ENCODE measurements at places on chromosomes 6 and 20.
A peak's percentile ranks its signal among the peaks of the same experiment; 100 is the strongest.

DNA sequence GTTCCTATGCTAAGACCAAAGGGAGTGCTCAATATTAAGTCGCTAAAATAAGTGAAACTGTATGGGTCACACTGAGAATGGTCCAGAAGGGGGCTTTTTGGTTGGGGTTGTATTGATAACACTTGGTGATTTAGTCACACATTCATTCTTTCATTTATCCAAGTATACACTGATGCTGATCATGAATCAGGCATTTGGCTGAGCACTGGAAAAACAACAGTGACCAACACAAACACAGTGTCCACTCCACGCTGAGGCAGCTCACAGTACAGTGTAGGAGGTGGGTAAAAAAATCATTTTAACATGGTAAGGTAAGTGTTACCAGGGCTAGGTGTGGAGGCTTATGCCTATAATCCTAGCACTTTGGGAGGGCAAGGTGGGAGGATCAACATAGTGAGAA, 9.2 kb upstream of the FAM83C start:
- no peak for DNase-seq

DNA sequence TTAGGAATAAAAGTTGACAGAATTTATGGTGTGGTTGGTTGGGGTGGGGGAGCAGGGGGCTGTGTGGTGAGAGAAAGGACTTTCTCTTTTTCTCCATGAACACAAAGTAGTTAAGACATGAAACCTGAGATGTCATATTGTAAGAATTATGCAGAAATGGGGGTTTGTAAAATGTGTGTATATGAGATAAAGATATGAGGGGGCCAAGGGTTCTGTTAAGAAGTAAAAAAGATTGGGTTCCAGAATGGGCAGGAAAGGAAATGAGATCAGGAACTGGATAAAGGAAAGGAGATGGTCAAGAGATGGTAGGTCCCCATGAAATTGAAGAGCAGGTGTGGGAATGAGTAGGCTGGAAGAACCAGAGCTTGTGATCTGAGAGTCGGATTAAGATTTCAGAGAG, 9.7 kb downstream of the RNF146 start:
- no peak for DNase-seq

DNA sequence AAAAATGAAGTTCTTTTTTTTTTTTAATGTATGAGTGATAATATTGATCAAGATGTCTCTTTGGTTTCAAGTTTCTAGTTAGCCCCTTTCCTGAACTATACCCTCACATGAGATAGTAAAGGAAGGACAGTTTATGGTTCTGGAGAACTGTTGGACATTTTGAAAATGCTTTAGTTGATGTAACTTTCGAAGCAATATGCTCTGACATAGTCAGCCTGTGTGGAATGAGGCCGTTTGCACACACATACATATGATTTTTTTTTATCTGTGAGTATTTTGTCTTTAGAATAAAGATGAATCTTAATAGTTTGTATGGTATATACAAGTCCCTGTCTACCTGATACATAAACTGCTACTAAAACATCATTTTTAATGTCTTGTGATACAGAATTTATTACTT, 177.0 kb downstream of the ARID1B start:
- DNase-seq, result no peak

DNA sequence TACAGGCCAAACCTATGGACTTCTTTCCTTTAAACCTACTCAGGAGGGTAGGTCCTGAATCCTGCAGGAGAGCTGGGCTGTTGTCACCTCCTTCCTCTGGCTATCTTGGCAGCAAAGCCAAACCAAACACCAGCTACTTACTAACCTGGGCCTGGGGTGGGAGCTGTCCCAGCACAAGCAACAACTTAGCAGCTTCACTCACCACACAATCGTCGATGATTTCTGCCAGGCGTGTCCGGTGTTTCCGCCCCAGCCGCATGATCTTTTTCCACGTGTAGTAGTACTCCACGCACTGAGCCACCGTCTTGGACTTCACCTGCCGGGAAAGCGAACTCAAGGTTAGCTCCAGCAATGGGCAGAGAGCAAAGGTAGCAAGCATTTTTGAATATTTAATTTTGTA, 25.4 kb upstream of the MRPS10 start:
- DNase-seq, result no peak

DNA sequence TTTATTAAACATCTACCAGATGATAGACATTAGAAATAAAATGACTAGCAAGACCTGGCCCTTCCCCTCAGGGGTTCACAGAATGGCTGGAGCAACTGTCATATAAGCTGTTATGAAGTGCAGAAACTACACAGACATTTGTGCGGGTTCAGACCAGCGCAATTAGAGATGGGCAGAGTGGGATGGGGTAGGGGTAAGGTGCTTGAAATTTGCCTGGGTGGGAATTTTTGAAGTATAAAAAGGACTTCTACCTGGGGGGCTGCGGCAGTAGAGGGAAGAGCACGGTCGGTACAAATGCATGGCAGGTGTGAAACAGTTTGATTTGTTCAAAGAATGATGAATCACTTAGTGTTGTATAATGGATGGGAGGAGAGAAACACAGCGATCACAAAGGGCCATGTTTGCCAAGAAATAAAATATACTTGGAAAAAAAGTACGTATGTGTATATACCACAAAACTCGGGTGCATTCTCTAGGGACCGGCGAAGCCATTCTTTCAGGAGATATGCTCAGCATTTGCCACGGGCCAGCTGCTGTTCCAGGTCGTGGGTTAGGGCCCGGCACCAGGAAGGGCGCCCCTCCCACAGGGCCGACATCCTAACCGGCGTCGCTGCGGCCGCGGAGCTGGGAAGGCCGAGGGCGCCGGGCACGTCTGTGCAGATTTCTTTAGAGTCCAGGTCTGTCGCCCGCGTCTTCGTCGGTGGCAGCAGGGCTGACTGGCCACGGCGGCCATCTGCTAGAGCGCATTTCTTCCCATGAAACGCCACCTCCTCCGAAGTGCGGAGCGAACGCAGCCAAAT, 809 bp upstream of the NOL7 start:
- DNase-seq, result peak; percentile 24

DNA sequence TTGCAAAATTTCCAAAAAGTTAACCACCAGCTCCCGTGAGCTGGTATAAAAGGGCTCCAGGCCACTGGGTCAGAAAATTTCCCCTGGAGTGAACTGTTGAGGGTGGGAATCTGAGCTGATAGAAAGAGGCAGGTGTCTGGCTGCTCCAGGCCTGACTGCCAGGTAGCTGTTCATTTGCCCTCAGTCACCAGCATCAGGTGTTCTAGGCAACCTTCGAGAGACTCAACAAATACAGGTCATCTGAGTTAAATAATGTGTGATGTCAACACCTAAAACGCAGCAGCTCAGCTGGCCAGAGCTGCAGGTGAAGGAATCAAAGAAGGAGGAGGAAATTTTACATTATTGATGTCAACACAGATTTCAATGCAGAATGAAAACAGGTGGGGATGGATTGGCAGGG, 46.7 kb downstream of the KCNK5 start:
- DNase-seq, result no peak

- no peak for DNase-seq
Measured at GRCh38 chr6:166253778-166254204, 54.4 kb downstream of the PRR18 start.

Data from globus pallidus (tissue), 1 donor.